ENCODE measurements at places on chromosomes 12 and 14.
A peak's percentile ranks its signal among the peaks of the same experiment; 100 is the strongest.

DNA sequence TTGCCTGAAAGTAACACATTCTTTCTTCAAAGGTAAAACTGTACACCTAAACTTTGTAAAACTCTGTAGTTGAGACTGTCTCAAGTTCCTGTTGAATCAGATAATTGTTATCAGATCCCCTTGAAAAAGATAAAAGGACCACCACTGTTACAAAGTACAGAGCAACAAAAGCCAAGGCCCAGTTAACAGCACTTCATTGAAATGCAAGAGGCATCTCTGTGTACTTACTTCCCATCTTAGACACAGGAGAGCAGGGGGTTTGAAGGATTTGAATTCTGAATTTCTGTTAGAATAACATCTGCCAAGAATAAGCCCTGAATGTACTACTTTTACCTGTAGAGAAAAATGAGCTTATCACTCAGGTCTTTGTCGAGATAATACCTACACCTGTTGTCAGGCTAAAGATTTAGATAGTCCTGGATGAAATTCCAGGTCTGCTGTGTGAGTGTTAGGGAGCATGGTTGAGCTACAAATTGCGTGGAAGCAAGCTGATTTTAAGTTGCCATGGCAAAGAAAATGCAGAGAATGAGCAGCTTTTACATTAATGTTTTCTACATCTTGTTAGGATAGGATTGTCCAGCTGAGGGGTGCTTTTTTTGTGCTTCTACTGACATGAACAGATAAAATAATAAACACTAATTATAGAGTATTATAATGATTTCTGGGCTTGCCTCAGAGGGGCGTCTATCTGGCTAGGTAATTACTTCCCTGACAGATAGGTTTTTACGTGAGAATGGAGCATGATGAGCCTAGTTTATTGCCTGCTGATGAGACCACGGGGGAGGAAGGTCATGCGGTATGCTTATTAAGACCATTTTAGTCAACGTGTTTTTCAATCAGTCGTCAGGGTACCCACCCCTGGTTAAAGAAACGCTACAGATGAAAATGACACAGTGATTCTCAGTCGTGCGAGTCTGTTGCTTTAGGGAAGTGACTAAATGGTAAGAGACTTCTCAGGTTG, 309.2 kb downstream of the PAWR start:
- DNase-seq = no peak

GRCh38 chr14:88003425-88003824, 1.5 kb upstream of the GPR65 start:
- no peak for DNase-seq

DNA sequence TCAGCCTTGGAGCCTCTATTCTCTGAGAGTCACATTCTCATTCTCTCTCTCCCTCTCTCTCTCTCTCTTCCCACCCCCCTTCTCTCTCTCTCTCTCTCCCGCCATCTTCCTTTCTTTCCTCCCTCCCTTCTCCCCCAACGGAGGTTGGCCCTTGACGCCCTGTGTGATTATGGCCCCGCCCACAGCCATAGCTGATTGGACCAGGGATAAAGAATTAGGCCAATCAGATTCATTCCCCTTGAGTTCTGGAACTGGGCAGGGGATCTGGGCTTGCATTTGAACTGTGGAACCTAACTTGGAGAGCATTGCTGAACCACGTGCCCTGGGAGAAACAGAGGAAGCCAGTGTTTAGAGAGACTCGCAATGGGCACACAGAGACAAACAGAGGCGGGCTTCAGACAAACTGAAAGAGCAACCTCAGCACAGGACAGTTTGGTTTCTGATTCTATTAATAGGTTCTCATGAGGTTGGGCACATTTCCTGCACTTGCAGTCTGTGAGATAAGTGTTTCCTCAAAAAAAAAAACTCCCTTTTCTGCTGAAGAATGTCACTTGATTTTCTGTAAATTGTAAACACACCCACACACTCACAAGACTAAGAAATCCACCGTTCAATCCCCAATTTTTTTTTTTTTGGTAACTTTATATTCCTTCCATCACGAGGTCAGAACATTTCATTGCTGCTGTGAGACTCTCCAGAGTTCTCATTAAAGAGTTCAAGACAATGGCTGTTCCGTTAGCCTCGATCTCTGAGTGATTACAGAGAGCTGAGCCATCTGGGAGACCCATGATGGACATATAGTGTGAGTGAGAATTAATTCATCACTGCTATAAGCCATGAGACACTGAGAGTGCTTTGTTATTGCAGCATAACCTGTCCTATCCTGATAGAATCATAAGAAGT, 3.5 kb upstream of the P2RX7 start:
- DNase-seq = no peak

GRCh38 chr12:508145-508544, 48.4 kb downstream of the B4GALNT3 start:
- no peak for DNase-seq

DNA sequence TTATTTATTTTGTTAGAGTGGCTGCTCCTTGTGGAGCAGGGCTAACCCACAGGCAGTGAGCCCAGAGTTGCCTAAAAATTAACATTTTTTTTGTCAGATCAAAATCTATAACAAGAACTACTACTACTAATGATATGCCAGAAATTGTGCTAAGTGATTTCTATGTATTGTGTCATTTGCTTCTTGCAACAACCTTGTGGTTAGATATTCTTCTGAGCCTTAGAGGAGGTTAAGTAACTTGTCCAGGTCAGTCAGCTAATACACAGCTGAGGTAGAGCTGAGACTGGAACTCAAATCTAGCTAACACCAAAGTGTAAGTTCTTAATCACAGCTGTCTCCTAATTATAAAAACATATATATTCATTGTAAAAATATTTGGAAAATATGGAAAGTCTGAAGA, 29.8 kb downstream of the CFL2 start:
- DNase-seq = no peak

DNA sequence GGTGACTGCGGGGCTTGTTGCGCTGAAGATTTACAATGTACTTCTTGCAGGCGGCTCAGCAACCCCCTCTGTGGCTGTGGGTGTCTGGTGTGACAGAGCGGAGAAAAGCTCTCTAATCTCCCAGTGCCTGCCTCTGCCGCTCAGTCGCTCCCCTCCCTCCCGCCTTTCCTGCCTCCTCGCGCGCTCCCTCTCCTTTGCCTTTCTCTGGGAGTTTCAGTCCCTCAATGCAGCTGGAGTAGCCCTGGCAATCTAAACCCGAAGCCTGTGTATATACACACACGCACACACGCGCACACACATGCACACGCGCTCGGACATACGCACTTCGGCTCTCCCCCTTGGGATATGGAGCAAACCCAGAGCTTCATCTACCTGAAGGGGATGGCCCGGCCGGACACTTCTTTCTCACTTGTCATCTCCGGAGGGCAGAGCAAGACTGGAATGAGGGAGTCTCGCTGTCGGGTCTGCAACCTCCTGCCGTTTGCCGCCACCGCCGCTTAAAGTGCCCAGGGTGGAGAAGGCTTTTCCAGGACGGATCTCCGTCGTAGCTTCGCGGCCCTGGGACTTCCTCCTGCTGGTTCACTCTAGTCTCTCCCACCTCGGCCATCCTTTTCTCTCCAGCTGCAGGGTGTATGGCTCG, 599 bp upstream of the TRHDE start:
- peak; percentile 47 for DNase-seq

DNA sequence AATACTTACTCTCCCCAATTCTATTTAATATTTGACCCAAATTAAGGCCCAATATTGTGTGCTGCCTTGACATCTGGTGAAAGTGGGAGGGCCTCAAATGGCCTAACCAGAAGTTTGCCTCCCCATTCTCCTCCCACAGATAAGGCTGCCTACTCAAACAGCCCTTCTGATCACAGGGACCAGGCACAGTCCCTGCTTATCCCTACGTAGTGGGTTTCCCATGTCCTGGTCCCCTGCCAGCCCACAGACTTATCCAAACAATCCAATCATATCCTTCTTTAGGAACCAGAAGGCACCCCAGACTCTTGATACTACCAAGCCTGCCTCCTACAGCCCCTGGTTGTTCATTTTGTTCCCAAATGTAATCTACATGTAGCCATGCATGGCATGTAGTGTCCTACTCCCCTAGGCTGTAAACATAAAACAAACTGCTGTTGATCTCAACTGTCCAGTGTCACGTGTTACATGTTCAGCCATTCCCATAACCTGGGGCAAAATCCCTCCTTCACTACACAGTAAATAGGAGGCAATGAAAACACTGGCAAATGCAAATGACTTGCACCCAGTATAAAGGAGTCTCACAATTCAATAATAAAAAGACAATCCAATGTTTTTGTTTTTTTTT, 49.3 kb downstream of the EEA1 start:
- DNase-seq = no peak

- DNase-seq = no peak
Measured at GRCh38 chr14:76539130-76539529, 163.2 kb downstream of the ESRRB start.

DNA sequence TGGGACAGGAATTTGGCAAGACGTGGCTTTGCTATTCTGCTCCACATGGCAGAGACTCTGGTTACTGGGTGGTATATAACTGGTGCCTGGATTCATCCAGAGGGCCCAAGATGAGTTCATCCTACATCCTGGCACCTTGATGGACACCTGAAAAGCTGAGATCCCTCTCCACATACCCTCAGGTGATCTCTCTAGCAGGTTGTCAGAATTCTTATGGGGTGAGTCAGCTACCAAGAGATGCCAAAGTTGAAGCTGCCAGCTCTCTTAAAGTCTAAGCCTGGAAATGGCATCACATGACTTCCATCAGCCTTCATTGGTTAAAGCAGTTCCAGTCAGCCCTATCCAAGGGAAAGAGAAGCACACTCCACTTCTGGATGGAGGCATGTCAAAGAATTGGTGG, 300.7 kb upstream of the SEL1L start:
- no peak for DNase-seq

DNA sequence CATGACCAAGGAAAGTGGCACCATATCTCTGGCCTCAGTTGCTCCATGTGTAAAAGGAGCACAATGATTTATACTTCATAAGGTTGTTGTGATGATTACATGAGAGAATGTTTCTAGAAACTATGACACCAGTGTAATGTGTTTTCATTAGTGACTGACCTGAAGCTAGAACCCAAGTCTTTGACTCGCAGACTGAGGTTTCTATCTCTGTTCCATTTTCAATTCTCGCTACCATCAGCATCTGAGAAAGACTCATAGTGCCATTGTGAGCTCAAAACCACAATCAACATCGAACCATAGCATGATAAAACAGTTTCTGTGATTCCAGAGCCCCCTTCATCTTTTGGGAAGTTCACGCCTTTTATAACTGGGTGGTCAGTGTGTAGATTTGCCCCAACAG, 53.8 kb downstream of the STAB2 start:
- DNase-seq = no peak

DNA sequence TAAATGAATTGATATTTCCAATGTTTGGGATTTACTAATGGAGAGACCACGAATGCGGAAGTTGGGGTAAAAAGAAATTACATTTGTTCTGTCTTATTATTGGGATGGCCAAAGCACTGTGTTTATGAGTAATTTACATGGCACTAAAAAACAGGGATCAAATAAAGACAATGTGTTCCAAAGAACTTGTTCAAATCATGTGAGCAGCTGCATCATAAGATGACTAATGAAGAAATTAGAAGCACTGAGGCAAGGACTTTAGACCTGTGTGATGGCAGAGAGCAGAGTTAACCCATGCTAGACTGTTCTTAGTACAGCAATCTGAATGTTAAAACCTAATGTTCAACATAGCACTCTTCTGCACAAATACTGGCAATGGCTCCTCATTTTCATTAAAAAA, 34.3 kb upstream of the DCN start:
- no peak for DNase-seq

DNA sequence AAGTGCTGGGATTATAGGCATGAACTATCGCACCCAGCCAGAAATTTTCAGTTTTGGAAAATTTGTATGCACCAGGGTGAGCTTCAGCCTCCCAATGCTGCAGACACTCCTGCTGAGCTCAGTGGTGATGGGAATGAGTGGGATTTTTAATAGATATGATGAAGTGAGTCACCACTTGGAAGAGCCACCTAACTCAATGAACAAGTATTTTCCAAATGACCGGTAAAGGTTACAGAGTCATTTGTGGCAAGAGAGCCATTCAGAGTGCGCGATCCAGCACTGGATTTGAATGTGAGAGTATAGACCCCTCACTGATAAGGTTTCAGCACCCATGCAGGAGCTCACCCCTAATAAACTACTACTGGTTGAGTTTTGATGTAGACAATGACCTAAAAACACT, 100.7 kb downstream of the PPP2R5C start:
- DNase-seq = no peak

- no peak for DNase-seq
Measured at GRCh38 chr12:109893261-109893995, 6.6 kb upstream of the TCHP start.

DNA sequence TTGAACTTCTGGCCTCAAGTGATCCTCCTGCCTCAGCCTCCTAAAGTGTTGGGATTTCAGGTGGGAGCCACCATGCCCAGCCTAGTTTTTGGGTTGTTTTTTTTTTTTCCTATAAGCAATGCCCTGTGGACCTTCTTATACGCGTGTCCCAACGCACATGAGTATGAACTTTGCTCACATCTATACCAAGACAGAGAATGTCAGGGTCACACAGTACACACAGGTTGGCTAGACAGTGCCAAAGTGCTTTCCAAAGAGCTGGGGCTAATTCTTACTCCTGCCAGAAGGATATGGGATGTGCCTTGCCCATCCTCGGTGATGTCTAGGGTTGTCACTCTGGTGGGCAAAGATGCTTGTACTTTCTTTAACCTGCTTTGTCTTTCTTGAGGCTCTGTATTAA, 7.6 kb upstream of the CCDC85C start:
- DNase-seq = no peak

DNA sequence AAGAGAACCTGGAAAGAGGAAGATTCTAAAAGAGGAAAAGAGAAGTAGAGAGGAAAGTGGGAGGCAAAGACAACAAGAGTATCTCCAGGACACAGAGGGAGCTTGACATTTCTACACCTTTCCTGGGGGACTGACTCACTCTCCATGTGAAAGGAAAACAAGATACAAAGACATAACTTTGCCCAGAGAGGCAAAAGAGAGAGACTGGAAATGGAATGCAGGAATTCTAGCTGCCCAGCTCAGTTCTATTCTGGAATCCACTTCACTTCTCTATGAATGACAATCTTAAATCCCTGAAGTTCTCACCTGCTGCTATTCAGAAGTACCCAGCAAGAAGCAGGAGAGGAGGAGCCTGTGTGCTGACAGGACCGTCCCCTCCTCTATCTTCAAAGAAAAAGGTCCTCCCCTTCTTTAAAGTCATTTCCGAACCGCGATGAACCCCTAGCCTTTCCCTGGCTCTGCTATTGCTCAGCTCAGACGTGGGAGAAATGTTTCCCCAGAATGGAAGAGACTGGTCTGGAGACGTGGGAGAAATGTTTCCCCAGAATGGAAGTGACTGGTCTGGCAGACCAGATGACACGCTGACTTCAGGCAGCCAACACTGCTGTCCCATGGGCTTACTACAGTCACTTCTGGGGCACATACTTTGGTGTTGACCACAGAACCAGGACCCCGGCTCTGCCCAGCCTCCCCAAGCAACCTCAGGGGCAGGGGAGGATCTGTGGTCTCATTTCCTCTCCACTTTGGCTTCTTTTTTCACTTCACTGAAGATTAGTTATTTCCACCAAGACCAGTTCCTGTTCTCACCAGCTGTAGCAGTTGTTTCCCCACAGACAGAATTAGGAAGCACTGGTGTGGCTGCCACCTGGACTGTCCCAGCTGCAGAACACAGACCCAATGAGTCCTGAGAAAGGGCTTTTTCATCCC, 8.3 kb downstream of the FMNL3 start:
- no peak for DNase-seq

- DNase-seq = no peak
Measured at GRCh38 chr14:68199554-68200151, 380.1 kb downstream of the RAD51B start.

- no peak for DNase-seq
Measured at GRCh38 chr12:78398750-78399149, 465.8 kb upstream of the SYT1 start.

GRCh38 chr12:2395354-2395977, 342.7 kb downstream of the CACNA1C start:
- DNase-seq = no peak

GRCh38 chr14:71119075-71119474, 211.8 kb downstream of the PCNX1 start:
- DNase-seq = no peak

Measured in D721Med (cell line).